ENCODE measurements at places on chromosomes 7 and 10.

DNA sequence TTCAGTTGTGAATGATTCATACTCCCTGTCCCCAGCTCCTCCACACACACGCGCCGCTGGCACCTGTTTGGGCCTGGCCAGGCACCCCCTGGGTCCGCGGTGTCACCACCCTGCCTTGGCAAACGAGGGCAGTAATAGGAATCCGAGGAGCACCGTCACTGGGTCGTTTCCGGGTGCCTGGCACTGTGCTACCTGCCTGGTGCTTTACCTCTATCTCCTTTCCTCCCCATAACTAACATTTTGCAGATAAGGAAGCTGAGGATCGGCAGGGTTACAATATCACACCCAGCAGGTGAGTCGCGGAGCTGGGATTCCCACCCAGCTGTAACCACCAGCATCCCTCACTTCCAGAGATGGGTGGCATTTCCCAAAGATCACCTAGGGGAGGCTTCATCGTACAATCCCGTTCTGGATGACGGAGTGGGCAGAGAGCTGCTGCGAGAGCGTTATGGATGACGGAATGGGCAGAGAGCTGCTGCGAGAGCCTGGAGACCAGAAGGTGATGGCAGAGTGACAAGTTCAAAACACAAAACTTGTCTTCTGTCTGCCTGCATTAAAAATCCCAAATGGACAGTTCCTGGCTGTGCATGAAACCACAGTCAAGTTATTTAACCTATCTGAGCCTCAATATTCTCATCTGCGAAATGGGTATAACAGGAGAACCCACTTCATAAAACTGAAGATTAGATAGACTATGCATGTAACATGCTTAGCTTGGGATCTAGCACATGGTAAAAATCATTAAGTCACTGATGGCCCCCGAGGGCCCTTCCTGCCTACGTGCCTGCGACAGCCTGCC, 1.1 kb upstream of the HSPA12A start:
- DNase-seq = no peak

GRCh38 chr10:101018600-101019439, 12.1 kb downstream of the PDZD7 start:
- DNase-seq = peak; percentile 86

GRCh38 chr10:70162892-70163201, 7.5 kb downstream of the SAR1A start:
- DNase-seq = no peak

- no peak for DNase-seq
These were observed 544.2 kb upstream of the PHF14 start for GRCh38 chr7:10429511-10429910.

GRCh38 chr10:80070057-80070456, 8.4 kb upstream of the TMEM254 start:
- DNase-seq = peak; percentile 21

DNA sequence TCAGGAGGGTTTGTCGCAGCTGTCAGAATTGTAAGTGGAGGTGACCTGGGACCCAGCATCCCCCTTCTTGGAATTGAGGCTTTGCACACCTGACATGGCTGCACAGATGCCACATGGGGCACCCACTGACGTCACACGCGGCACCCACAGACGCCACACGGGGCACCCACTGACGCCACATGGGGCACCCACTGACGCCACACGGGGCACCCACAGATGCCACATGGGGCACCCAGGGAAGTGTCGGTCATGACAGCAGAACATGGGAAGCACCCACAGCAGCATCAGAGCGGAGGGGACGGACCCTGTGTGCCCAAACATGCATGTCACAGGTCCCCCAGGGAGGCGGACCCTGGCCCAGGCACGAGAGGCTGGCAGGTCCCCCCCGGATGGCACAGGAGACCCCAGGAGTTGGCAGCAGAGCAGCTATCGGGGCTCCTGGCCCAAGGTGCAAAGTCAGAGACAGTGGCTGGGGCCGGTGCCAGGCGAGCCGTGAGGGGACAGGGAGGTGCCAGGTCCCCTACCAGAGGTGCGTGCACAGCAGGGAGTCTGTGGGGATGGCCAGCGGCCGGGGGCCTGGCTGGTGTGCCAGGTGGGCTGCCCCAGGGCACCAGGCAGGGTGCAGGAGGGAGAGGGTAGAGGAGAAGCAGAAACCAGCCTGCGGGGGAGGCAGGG, 21.1 kb downstream of the KNDC1 start:
- no peak for DNase-seq

GRCh38 chr10:74831518-74832120, 5.2 kb downstream of the KAT6B start:
- DNase-seq = no peak

DNA sequence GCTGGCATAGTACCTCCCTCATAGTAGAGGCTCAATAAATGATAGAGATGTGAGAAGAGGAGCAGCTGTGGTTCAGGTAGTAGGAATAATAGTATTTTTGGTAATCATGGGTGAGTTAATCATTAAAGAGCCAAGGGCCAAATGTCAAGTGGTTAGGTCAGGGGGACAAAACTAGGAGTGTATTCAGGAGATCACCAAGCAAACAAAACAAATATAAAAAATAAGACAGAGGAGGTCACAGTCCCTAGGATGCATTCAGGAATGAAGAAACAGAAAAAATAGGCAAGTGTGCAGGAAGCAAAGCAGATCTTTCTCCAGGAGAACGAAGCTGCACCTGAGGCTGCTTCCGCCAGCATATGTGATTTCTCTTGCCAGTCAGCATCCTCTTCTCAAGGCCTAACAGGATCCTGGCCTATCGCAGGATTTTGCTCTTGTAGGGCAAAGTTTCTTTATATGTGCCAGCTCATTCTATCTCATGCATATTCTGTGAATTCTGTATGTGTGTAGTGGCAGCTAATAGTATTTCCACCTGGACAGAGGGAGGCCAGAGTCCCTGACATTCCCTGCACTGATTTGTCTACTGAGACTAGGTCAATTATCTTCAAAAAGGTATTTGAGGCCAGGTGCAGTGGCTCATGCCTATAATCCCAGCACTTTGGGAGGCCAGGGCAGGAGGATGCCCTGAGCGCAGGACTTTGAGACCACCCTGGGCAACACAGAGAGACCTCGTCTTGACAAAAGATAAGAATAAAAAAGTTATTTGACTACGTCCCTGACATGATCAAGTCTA, 82.7 kb downstream of the AKR1D1 start:
- DNase-seq = no peak

GRCh38 chr10:45428611-45429510, 54.8 kb downstream of the ALOX5 start:
- no peak for DNase-seq

- DNase-seq = no peak
These were observed 5.5 kb downstream of the ZP3 start for GRCh38 chr7:76430211-76430610.

DNA sequence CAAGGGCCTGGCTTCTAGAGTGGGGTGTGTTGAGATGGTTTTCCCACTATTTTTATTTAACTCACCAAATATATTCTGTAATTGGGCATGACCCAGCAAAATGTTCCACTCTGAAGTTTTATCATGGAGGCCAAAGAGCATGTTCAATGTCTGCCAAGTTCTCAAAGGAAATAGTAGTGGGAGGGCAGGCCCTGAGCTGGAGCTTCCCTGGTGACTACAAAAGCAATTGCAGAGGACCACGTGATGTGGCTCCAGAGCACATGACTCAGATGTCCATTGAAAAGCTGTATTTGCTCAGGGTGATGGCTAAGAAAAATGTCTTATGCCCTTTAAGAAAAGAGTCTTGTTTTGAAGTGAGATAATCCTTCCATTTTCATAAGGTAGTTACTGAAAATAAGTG, 1024.8 kb downstream of the LRMDA start:
- DNase-seq = no peak

- DNase-seq = no peak
These were observed 354.7 kb downstream of the HGF start for GRCh38 chr7:81415181-81415580.

DNA sequence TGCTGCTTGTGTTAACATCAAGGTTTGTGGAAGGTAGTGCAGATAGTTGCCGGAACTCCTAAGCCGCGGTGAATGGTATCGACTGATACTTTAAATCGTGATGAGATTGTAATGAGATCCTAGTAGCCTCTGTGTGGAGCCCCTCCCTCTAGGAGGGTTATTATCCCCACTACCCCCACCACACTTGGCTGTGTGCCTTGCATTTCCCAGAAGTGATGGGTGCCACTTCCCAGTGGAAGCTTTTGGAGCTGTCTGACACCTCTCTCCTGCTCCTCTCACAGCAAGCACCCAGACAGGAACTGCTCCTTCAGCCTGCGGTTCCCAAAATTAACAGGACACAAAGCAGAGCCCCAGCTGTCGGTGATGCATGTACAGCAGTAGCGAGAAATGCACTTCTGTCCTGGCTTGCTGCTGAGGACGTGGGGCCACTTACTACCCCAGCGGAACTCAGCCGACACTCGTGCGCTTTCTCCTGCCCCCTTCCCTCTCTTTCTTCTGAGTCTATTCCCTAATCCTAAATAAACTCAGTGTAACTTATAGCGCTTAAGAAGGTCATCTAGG, 52.5 kb downstream of the PRKAG2 start:
- DNase-seq = no peak

DNA sequence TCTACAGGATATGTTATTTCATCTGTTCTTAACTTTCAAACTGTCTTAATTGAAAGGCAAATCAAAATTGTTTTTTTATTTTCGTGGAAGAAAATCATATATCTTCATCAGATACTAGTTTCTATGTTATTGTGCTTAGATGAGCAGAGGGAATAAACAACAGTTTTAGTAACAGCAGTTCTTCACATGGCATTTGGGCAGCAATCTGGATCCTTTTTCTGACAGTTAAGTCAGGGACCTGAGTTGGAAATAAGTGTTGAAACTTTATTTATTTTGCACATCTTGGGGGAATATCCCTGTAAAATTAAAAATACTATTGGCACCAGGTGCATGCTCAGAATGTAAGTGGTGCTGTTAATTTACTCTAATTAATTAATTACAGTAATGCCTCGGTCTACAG, 296.3 kb downstream of the GPAM start:
- DNase-seq = no peak

GRCh38 chr7:129773328-129773731, 161.8 kb downstream of the NRF1 start:
- DNase-seq = no peak

GRCh38 chr10:61332581-61332980, 120.6 kb downstream of the TMEM26 start:
- DNase-seq = no peak

DNA sequence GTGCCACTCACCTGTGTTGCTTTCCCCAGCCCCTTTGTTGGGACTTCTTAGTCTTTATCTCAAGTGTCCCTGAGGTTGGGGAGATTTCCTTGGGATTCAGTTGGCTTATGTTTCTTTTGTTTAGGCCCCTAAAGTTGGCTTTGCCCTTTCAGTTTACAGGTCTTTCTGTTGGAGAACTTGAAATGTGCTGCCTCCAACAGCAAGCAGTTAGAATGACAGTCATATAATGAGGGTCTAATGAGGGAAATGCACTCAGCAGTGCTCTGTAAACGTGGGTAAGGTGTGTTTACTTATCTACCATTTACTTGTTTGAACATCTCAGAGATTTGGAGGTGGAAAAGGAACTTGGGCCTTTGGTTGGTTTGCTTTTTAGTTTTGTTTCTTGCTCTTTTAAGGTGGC, 191.4 kb upstream of the STK17A start:
- no peak for DNase-seq

GRCh38 chr7:22140578-22140977, 194.9 kb upstream of the CDCA7L start:
- DNase-seq = no peak

- peak; percentile 77 for DNase-seq
These were observed 102.1 kb upstream of the ANLN start for GRCh38 chr7:36287371-36288241.

- no peak for DNase-seq
These were observed 42.6 kb upstream of the ECHDC3 start for GRCh38 chr10:11699550-11700097.

DNA sequence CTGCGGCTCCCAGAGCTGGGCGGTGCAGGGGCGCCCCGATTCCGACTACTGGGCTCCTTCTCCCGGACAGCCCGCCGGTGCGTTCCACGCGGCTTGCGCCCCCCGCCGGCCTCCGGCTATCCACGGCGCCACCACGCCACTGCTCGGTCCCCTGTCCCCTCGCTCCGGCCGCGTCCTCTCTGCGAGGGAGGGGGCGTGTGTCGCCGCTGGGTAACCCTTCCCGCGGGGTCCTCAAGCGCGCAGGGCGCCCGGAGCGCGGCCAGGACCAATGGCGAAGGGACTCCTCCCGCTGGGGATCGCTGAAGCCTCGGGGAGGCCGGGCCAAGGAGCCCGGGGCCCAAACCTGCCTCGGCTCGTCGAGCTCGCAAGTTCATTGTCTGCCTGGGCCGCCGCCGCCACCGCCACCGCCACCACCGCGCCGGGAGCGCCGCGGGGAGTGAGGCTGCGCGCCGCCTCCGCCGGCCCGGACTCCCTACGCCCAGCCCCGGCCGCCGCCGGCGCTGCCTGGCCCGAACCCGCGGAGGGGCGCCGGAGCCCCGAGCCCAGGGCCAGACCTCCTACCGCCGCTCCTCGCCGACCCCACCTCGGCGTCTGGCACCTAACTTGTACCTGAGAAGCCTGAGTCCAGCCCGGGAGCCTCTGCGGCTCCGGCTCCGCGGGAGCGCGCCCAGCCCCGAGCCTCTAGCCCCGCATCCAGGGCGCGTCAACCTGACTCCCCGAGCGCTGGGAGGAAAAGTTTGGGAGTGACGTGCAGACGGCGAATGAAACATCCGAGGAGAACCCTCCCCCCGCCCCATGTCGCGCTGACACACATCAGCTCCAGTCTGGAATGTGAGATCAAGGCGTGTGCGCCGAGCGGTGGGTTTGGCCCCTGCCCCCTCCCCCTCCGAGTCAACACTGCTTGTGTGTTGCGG, at the start of gene CHST15:
CHST15 (minus strand) TSS at position 739 of the 914 bp plus-strand sequence. CDS start 47,386 bp downstream, outside the sequence.
- peak; percentile 75 for DNase-seq

All from psoas muscle (tissue), 8 donors.